ENCODE measurements at places on chromosomes 3 and 15.
A peak's percentile ranks its signal among the peaks of the same experiment; 100 is the strongest.

DNA sequence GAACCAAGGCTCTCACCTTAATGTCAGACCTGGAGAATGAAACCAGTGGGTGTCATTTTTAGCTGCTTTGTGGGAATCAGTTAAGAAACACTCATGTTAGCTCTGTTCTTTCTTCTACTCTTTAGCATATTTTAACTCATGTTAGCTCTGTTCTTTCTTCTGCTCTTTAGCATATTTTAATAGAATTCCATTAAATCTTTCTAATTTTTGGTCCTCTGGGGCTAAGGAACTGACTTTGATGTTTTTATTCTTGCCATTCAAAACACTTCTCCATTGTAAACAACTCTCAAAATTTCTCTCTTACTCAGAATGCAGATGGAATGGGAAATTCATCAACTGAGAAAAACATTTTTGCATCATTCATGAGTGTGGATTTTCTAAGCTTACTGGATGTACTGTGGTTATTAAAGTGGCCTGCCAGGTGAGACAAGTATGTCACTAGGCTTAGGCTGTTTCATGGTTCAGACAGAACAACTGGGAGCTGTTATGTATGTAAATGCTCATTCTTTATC, 680.6 kb downstream of the ROBO2 start:
- no peak for DNase-seq

GRCh38 chr3:114427285-114428043, 133.6 kb downstream of the TIGIT start:
- no peak for DNase-seq

- no peak for DNase-seq
Measured at GRCh38 chr3:100090669-100091005, 23.7 kb downstream of the FILIP1L start.

DNA sequence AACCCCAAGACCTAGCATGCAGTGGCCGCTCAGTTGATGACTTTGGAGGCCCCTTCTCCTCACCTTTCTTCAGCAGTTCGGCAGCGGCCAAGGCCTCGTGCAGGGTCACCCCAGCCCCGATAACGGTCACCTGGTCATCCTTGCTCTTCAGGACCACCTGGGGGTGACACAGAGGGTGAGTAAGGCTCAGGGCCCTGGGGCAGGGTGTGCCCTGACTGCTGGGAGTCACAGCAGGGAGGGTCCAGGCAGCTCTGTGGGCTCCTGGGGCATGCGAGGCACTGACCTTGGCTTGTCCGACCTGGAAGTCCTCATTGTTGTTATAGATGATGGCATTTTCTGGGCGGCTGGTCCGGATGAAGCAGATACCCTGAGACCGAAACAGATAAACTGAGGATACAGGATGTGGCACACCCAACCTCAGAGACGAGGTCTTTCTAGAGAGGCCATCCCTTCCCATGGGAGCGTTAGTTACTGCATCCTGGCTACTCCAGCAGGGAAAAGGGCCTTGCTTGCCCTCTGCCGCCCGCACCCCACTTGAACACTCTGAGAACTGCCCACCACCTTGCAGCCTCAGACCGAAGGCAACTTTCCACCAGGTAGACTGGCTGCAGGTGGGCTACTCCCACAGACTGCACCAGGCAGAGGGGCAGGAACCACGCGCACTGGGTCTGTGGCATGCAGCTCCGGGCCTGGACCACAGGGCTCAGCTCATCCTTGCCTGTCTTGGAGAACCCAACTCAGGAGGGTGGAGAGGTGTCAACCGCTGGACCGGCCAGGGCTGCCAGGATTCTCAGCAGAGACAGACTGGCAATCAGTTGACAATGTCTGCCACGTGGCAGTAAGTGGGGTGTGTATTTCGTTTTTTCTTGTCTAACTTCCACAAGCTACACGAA, 27.6 kb downstream of the TKT start:
- DNase-seq, result no peak

DNA sequence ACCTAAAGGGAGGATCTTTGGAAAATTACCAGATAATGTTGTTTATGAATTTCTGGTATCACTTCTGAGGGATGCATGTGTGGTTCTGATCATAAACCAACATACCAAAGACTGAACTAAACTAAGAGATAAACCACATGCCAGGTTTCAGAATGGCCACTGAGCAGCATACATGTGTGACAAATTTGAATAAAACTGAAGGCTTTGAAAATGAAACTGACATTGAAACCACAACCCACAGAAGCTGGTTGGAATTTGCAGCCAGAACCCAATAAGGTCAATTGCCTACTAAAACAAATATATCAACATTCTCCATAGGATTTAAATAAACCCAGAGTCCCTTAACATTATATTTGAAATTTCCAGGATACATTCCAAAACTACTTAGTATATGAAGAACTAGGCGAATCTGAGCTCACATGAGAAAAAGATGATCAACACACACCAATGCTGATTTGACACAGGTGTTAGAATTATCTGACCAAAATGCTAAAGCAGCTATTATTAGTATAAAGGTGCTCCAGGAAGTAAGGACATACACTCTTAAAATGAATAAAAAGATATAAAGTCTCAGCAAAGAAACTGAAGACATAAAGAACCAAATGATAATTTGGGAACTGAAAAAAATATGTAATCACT, 125.0 kb downstream of the ZNF280D start:
- DNase-seq, result no peak

- no peak for DNase-seq
Measured at GRCh38 chr3:184757022-184757651, 45.3 kb upstream of the MAGEF1 start.

DNA sequence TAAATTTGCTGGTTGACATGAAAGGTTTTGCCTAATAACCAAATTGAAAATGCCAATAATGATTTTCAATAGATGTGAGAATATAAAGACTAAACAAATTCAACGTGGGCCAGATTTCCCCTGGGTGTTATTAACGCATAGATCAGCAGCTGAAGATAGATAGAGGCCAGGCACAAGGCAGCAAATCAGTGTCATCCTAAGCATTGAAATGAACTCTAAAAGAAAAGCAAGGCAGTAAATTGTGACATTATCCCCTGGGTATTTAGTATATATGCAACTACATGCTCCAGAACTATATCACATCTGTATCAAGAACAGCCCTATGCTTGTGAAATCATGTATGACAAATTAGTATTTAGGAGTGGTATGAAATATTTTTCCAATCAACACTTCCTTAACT, 167.1 kb upstream of the EPHA3 start:
- DNase-seq, result no peak

DNA sequence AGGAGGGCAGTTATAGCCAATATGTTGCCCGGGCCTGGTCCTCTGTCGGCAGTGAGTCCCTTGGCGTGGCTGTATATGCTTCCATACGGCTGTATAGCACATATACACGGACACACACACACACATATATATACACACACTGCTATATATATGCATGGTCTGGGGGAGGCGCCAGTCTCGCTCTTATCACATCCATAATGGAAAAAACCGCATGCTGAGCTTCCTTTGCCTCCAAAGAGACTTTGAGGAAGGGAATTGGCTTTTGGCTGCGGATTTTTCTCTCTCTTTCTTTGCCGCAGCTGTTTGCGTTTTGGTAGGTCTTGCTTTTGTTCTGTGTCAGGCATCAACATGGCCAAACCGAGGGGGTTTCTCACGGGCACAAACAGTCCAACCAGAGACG, 11.3 kb upstream of the TMEM115 start:
- no peak for DNase-seq

GRCh38 chr3:190644766-190645165, 130.9 kb downstream of the IL1RAP start:
- no peak for DNase-seq

DNA sequence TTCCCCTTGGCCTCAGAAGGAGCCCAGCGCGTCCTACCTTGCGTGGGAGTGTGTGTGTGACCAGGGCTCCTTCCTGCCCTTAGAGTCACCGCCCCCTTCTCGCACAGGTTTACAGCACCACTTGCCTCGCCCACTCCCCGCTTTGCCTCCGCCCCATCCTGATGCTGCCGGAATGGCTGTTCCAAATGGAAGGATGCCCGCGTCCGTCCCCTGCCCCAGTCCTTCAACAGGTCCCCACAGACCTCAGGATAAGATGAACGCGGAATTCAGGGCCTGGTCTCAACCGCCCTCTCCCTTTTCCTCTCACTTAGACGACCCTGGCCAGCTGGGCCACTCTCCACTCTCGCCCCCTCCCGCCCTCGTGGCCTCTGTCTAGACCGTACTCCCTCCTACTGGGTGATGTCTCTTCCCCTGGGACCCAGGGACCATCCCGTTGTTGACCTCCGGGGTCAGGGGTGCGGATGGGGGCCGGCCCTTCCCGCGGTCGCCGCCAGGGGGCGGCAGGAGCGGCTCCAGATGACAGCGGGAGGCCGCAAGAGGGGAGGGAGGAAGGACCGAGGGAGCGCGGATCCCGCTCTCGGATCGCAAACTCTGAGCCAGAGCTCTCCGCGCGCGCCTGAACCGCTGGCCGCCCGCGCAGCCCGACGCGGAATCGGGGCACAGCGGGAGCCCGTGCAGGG, at the start of gene THSD4:
TSS of gene THSD4 (plus strand) at position 585 of the 680 bp plus-strand sequence.
- peak; percentile 22 for DNase-seq

DNA sequence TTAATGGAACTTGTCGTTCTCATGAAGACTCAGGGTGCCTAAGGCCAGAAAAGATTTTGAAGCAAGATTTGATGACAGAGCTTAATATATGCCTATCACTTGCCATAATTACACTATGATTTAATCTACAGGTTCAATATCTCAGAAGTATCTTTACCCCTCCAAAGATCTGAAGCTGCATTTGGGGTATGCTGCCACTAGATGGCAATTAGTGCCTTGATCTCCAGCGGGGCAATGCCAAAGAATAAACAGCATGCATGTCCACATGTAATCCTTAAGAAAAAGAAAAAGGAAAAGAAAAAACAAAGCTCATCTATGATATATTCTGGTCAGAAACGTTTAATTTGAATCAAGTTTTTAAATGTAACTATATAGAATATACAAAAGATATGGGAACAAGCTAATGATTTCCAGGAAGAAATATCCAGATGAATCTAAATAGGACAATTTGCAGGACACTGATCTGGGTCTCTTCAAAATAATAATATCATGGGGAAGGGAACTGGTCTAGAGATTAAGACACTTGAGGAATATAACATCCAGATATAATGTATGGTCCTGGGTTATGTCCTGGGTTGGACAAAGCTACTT, 55.0 kb upstream of the SOX14 start:
- no peak for DNase-seq

- DNase-seq, result no peak
Measured at GRCh38 chr15:52005748-52006701, 13.0 kb upstream of the MAPK6 start.

DNA sequence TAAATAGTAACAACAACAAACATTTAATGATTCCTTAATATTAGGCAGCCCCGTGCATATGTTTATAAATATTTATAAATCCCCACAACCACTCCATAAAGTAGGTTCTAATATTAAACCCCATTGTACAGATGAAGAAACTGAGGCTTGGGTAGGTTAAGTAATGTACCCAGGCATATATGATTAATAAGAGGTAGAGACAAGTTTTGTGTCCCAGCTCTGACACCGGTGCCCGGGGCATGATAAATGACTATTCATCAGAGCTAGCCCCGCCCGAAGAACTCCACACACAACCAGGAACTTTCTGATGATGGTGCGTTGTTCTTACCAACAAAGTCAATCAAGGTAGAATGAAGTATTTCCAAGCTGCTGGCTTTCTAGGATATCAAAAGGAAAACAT, 19.4 kb downstream of the CDCP1 start:
- no peak for DNase-seq

GRCh38 chr15:66884115-66884622, 181.2 kb upstream of the SMAD3 start:
- no peak for DNase-seq

- DNase-seq, result no peak
Measured at GRCh38 chr3:197545571-197545970, 10.2 kb downstream of the BDH1 start.

- DNase-seq, result no peak
Measured at GRCh38 chr3:150449169-150449721, 41.1 kb downstream of the TSC22D2 start.

GRCh38 chr3:157523814-157524213, 20.6 kb upstream of the VEPH1 start:
- no peak for DNase-seq

GRCh38 chr15:79496838-79497237, 64.7 kb downstream of the MINAR1 start:
- no peak for DNase-seq

DNA sequence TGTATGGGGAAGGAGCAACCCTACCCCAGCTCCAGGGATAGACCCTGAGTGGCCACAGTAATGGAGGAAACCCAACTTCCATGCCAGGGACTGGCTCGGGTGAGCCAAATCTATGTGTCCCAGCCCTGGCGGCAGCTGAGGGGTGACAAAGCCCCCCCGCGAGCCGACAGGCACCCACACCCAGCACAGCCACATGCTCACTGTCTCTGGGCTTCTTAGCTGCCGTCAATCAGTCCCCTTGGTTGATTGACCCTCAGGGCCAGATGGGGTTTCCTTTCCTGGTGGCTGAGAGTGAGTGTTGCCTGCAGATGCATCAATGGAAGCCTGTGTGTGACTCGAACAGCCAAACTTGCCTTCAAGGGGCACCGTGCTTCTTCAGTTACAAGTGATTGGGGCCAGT, 2.1 kb upstream of the OCA2 start:
- DNase-seq, result no peak

DNA sequence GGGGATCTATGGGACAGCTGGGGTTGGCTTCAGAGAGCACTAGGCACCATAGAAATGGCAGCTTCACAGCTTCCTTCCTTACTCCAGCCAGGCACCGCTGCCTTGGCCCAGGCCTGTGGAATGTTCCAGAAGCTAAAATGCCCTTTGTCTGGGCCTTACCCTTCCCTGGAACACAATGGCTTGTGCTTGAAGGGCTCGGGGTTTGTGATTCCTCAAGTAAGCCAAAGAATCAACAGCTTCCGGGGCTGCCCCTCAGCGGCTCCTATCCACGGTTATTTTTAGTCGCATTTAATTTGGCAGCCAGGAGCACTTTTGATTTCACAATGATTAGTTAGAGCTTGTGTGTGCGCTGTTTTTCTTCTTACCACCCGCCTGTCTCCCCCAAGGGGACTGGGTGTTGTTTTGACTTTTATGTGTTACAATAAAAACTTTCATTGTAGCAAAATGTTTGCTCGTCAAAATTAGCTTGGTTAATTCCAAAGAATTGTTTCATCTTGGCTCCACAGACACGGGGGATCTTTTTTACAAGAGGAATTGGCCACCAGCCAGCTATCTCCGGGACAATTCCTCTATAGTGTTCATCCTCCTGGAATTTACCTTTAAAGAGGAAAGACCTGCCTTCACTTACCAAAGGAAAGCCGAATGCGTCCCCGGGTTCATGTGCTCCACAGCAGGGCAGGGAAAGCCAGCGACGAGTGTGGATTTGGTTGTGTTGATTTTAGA, 73.8 kb downstream of the TLE3 start:
- DNase-seq, result peak; percentile 24

- no peak for DNase-seq
Measured at GRCh38 chr3:196638861-196639482, 522 bp upstream of the NRROS start.
